ENCODE measurements at places on chromosomes 13 and 19.

DNA sequence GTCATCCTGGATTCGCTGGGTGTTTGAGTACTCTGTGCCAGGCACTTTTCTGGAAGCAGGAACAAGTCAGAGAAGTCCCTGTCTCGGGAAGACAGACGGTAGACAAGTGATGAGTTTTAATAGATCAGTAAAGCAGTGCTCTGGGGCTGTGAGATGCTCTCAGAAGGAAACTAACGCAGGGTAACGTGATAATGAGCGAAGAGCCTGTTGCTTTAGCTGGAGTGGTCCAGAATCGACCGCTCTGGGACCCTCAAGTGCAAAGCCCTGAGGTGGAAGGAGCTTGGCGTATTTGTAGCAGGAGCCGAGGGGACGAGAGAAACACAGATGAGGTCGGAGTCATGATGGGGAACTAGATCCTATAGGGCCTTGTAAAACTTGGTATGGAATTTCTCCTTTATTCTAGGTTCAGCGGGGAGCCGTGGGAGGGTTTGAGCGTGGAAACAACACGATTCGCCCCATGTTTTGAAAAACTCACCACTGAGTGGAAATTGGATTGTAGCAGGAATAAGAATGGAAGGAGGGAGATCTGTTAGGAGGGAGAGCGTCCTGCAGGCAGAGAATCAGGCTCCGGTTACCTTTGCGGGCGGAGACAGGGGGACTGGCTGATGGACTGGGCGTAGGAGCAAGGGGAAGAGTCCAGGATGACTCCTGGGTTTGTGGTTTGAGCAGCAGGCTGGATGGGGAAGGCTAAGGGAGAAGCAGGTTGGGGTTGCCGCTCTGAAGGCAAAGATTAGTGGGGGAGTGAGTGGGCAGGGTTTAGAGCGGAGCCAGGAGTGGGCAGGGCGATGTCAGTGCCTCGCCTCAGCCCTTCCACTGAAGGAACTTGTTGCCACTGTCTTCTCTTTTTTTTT, 763 bp downstream of the POLD1 start:
- peak; percentile 31 for DNase-seq

DNA sequence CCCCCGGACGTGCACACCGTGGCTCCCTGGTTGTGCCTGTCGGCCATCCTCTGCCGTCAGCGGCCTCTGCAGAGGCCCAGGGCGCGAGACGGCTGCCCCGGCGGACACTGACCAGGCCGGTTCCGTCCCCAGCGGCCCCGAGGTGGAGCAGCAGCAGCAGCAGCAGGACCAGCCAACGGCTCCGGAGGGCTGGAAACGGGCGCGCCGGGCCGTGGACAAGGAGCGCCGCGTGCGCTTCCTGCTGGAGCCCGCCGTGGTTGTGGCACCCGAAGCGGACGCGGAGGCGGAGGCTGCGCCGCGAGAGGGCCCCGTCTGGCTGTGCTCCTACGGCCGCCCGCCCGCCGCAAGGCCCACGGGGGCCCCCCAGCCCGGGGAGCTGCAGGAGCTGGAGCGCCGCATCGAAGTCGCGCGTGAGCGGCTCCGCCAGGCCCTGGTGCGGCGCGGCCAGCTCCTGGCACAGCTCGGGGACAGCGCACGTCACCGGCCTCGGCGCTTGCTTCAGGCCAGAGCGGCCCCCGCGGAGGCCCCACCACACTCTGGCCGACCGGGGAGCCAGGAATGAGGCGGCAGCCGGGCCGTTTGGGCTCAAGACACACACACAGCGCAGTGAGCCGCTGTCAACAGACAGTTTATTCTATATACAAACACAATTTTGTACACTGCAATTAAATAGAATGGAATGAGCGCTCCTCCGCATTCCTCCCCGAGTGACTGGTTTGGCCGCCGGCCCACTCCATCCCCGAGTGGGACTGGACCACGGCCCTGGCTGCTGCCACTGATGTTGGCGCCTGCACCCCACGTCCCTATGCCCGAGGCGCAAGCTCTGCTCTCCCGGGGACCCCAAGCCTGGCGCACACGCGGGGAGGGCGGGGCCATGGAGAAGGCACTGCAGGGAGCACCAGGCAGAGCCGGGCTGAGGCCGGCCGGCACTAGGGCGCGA, 9.1 kb downstream of the GRIN3B start:
- DNase-seq = no peak

DNA sequence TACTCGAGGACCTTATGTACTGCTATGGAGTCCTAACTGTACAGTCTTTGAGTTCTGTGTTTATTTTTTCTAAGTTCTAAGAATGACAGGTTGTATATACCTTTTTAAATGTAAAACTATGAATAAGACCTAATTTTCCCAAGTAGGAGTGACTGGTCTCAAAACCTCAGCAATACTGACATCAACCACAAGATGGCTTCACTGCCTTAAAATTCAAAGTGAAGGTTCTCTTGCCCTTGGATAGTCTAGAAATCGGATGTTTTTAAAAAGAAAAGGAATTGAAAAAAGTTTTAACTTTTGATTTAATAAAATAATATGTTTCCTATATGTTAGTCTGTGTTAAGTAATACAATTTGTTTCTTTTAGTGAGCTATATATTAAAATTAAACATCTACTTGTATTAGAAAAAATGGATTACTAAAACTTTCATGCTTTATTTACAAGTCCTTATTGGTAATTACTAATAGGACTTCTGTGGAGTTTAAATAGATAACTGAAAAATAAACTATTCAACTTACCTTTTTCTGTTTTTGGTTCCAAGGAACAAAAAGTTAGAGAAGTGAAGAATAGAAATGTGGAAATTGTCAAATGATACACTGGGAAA, 52.0 kb downstream of the TDRD3 start:
- DNase-seq = peak; percentile 29

DNA sequence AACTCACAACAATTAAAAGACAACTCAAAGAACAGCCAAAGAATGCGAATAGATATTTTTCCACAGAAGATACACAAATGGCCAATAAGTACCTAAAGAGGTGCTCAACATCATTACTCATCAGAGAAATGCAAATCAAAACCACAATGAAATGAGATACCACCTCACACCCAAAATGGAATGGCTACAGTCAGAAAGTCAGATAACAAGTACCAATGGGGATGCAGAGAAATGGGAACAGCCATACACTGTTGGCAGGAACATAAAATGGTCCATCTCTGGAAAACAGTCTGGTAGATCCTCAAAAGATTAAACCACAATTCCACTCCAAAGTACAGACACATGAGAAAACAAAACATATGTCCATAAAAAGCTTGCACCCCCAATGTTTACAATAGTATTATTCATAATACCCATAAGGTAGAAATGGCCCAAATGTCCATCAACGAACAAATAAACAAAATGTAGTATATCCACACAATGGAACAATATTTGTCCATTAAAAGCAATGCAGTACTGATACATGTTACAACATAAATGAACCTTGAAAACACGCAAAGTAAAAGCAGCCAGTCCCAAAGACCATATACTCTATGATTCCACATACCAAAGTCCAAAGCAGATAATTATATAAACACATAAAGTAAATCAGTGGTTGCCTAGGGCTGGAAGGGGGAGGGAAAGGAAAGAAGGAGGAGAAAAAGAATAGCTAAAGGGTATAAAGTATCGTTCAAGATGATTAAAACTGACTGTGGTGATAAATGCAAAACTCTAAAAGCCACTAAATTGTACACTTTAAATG, 19.6 kb downstream of the USP12 start:
- DNase-seq = no peak

DNA sequence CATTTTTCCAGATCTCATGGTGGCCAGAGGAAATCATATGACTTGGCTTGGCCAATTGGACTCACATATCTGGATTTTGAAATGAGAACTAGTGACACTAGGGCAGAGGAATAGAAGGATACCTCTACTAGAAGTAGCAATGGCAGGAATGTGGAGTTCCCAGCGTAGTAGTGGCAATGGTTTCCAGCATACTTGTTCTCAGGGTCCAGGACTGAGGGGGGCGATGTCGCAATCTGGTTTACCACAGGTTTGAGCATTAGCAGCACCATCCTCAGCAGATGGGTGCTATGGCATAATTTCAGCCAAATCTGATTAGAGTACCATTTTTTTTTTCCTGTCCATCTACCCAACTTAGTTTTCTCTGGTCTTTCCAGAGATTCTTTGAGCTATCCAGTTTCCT, 8.1 kb upstream of the SLITRK1 start:
- no peak for DNase-seq

DNA sequence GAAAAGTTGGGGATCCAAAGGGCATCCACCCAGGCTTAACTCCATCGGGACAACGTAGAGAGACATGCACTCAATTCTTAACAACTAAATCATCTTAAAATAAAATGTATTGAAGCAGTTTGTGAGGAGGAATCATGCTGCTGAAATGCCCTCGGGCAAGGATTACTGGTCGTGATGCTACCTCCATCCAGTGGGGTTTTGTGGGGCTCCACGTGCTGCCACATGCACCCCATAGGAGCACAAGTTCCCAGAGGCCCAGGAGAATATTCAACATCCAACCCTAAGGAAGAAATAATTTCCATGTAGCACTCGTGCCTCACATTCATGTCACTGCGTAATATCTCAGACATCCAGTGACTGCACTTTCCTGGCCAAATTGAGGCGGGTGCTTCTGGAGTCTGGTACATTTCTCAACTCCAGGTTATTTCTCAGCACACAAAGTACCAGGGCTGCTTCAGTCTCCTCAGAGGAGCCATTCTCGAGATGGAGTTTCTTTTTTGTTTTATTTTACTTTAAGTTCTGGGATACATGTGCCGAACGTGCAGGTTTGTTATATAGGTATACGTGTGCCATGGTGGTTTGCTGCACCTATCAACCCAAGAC, 429.8 kb downstream of the FOXO1 start:
- DNase-seq = no peak

- no peak for DNase-seq
Observed at GRCh38 chr19:56291867-56292266, 19.3 kb downstream of the EDDM13 start.

DNA sequence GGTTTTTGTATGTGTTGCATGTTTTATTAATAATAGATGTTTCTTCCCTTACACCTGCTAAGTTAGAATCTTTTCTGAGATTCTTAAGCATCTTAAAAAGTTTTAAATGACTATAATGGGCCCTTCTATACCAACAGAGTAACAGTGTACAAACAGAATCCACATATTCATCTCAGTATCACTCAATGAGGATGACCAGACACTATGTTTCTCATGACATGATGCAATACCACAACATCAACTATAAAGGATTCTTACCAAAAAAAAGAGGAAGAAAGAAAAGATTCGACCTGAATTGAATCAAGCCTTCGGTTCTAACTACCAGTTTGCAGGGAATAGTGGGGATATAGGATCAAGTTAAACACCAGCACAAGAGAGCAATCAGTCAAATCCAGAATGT, 56.5 kb downstream of the INTS6 start:
- DNase-seq = no peak

GRCh38 chr13:67258482-67258881, 28.3 kb upstream of the PCDH9 start:
- no peak for DNase-seq

- no peak for DNase-seq
Observed at GRCh38 chr19:3657395-3657769, 30.8 kb upstream of the CACTIN start.

- DNase-seq = no peak
Observed at GRCh38 chr13:57633950-57634838, 2.6 kb downstream of the PCDH17 start.

GRCh38 chr13:73215823-73216222, 157.0 kb downstream of the KLF5 start:
- no peak for DNase-seq

GRCh38 chr19:28531979-28532378, 681.0 kb downstream of the UQCRFS1 start:
- no peak for DNase-seq

GRCh38 chr13:101475536-101475935, 23.1 kb downstream of the ITGBL1 start:
- no peak for DNase-seq

DNA sequence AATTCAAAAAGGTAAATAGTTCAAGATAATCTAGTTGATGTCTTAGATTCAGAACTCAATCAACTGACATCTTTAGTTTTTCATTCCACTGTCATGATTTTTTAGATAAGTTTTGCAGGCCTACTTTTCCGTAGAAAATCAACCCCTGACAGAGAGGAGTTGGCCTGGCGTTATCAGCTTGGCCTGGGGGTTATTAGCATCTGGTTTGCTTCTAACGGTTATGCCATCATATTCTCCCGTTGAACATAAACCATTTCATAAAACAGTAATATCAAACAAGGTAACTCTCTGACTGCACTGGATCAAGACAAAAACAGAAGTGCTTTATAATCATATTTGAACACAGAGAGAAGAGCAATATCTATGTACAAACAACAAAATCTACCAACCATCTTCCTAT, 130.8 kb upstream of the PCDH20 start:
- DNase-seq = no peak

DNA sequence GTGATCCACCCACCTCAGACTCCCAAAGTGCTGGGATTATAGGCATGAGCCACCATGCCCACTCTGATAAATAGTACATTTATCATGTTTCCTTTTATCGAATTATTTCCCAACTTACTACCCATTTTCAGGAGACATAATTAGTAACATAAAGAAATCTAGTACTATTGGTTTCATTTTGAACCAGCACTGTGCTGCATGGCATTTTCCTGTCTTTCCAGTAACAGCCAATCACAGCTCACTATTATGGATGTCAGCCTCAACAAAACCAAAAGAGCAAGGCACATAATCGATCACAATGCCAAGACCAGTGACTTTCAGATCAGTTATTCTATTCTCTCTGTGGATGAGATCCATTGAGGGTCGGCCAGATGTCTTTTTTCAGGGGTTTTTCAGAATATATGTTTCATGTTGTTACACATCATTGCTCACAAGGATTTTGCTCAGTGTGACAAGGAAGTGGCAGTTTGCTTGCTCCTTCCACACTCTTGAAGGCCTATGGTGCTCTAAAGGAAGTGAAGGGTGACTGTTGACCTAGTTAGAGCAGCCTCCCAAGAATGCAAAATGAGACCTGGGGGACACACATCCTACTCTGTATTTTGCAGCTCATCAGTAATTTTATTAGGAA, 233.4 kb downstream of the KCNRG start:
- DNase-seq = no peak

- no peak for DNase-seq
Observed at GRCh38 chr19:2763687-2764086, 19.4 kb downstream of the SGTA start.

DNA sequence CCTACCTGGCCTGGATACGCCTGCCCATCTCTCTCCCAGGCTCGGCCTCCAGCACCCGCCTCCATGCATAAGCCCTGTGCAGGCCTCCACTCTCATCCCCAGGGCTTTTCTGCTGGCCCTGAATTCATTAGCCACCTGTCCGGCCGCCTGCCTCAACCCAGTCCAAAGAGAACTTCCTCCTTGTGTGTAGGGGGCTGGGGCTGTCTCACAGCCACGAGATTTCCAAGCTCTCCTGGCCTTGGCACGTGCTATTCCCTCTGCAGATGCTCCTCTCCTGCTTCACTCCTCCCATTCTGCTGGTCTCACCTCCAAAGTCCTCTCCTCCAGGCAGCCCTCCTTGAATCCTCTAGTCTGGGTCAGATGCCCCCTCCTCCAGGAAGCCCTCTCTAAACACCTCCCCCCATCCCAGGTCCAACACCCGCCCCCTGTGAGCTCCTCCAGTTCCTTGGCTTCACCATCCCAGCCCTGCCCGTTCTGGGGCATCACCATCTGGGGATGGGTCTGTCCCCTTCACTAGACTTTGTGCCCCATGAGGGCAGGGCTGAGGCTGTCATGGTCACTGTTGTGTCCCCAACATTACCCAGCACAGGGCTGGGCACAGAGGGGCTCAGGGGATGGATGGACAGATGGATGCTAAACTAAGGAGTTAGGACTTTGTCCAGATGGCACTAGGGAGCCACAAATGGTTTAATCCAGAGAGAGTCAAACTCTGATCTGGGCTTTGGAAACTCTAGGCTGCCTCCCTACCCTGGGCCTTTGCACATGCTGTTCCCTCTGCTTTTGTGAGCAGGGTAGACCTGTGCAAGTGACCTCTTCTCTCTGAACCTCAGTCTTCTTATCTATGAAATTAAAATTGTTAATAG, 14.8 kb downstream of the MEIS3 start:
- no peak for DNase-seq
